ENCODE measurements at places on chromosomes 1 and 21.

DNA sequence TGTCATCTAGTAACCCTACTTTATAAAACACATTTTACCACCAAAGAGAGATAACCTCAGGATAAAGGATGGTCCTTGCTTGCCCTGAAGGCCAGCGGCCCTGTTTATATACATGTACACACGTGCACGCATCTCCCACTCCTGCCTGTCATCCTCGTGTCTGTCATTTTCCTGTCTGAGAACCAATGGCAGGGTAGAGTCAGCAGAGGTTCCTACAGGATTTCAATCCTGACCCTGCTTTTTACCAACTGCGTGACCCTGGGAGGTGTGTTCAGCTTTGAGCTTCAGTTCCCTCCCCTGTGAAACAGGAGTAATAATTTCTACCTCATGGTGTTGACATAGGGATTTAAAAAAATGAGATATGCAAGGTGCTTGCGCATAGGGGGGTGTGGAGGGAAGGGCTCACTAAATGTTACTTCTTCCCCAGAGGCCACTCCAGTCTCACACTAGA is 12.3 kb upstream of the RASSF5 start:
- no peak for DNase-seq

DNA sequence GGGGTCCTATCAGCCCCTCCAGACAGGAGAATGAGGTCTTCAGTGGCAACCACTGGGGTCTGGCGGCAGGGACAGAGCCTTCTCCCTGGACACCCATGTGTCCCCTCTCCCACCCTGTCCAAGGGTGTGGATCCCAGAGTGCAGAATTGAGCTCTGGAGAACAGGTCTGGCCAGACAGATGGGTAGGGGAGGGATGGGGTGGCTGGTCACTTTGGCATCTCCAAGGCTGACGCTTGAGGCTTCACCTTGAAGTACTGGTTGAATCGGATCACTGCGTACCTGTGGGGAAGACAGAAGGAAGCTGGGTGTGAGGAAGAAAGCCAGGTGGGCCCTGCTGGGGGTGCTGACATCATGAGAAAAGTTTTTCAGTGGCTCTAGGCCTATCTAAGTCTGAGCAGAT is 19.9 kb downstream of the ETNK2 start:
- DNase-seq = no peak

GRCh38 chr21:45805321-45805720 is 161.8 kb downstream of the PCBP3 start:
- no peak for DNase-seq

DNA sequence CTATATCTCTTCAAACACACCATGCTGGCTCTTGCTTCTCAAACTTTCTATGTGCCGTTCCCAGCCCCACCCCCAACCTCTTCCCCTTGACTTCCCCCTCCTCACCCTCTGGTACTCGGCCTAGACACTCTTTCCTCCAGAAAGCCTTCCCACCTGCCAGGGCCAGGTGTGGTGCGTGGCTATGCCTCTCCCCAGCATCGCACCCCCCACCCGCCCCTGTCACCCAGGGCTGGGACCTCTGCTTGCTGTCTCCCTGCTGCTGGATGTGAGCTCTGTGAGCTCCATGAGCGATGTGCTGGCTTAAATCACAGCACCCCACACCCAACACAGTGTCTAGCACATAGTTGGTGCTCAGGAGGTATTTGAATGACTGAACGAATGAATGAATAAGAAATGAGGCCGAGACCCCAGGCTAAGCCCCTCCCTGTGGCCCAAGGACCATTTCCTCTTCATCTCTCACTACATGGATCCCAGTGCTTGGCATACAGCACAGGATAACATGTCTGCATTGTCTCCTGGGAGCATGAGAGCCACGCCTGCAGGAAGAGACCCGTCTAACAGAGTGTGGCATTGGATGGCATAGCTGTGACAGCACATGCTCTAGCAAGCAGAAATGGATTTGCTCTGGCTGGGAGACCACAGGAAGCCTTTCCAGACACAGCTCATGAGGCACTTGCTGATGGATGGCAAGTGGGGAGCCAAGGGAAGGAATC is 19.7 kb downstream of the TNNT2 start:
- DNase-seq = no peak

- no peak for DNase-seq
These were observed 44.8 kb downstream of the GRHL3 start for GRCh38 chr1:24363994-24364393.

- DNase-seq = no peak
These were observed 7.6 kb downstream of the ARHGEF10L start for GRCh38 chr1:17546946-17547670.

DNA sequence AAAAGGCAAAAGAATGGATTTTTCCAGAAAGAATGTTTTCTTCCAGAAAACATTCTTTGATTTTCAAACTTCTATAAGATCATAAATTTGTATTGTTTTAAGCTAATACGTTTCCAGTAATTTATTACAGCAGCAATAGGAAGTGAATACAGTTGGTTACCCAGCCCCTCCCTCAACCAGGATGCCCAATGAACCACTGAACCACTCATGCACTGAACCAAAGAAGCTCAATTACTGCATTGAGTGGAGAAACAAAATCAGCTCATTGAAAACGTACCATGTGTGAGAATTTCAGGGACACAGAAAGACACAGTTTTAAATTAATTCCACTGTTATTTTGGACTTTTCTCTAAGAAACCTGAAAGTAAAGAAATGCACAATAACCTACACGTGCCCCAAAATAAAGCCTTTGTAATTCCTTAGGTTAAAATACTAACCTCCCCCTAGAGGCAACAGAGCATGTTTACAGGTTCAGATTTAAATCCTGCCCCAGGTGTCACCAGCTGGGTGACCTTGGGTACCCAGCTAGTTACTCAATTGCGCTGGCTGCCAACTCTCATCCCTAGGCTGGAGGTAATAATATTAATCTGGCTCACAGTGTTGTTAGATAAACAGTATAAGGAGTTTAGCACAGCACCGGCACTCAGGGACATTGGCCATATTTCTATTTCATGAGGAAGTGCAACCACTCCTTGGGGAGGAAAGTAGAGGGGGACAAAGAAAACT is 111.7 kb downstream of the NMNAT2 start:
- no peak for DNase-seq

GRCh38 chr1:15424146-15424667 is 14.0 kb upstream of the CTRC start:
- peak; percentile 93 for DNase-seq

DNA sequence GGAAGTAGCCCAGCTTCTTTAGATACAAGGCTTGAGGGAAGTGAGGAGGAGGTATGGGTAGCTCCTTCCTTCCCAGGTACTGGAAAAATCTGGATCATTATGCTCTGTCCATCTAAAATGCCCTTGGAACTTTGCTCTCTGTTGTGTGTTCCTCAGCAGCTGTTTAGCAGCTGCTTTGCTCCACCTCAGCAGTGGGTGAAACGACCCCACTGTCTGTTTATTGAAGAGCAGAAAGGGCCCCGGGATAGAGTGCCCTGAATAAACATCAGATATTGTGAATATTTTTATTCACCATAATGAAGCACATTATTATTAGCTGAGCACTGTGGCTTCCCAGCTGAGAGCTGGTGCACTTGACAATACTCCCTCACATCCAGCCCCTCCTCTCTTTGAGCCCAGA is 237.9 kb downstream of the PBX1 start:
- DNase-seq = no peak

DNA sequence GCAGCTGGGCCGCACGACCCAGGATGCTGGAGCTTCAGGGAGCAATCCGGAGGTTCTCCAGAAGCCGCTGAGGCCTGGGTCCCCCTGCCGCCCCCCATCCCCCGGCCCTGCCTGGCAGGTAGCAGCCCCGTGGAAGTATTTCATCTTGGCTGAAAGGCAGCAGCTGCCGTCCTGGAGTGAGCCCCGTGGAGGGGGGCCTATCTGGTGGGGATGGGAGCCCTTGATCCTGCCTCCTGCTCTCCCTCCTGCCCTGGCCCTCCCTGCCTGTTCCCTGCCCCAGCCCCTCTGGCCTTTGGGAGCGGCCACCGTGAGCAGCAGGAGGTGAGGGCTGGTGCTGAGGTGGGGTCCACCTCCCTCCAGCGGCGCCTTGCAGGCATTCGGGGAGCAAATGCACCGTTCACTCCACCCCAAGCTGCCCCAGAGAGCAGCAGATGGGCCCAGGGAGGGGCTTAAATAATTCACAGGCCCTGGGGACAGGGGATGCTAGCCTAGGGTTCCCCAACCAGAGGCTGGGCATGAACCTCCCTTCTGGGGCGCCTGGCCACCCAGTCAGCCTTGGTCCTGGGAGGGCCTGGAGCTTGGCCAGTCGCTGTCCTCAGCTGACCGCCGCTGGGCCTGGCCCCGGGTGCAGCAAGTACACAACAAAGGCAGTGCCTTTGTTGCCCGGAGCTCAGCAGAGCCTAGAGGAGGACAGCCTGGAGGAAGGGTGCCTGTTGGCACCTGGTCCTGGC is 23.7 kb upstream of the PLCH2 start:
- no peak for DNase-seq

- DNase-seq = no peak
These were observed 10.0 kb downstream of the UBE4B start for GRCh38 chr1:10042746-10043145.

DNA sequence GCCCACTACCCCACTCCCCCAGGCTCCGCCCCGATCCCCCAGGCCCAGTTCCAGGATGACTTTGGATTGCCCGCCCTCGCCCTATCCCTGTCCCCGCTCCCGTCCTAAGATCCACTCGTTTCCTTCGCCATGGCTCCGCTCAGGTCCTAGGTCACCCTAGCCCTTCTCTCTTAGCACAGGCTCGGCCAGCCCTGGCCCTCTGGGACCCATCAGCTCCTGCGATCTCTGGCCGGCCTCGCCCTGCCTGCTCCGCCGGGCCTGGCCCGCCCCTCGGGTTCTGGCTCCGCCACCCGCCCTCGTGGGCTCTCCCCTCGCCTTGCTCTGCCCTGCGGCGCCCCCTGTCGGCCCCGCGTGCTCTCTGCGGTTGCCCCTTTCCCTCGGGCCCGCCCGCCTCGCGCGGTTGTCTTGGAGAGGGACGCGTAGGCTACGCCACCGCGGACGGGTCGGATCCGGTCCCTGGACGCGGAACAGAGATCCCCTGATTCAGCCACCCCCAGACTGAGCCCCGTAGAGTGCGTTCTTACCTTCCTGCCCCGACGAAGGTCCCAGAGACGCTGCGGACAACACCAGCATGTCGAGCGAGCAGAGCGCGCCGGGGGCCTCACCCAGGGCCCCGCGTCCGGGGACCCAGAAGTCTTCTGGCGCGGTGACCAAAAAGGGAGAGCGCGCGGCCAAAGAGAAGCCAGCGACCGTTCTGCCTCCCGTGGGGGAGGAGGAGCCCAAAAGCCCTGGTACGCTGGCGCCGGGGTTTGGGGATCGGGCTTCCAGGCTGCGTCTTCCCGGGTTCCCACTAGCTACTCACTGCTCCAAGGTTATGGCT is at the start of gene LRRC71:
Gene LRRC71 (plus strand): TSS at position 400 of the 820 bp plus-strand sequence. CDS start 172 bp downstream, at position 572.
- DNase-seq = no peak

GRCh38 chr1:51575406-51576084 is 41.3 kb upstream of the OSBPL9 start:
- DNase-seq = no peak

GRCh38 chr1:51574796-51575195 is 42.1 kb upstream of the OSBPL9 start:
- no peak for DNase-seq

GRCh38 chr1:221117133-221117532 is 237.9 kb downstream of the HLX start:
- DNase-seq = no peak

DNA sequence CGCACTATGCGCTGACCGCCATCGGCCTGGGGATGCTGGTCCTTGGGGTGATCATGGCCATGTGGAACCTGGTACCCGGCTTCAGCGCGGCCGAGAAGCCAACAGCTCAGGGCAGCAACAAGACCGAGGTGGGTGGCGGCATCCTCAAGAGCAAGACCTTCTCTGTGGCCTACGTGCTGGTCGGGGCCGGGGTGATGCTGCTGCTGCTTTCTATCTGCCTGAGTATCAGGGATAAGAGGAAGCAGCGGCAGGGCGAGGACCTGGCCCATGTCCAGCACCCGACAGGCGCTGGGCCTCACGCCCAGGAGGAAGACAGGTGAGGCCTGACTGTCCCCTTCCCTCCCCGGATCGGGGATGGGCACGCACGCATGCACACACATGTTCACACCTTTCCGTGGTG is 31.9 kb upstream of the FHAD1 start:
- DNase-seq = no peak

DNA sequence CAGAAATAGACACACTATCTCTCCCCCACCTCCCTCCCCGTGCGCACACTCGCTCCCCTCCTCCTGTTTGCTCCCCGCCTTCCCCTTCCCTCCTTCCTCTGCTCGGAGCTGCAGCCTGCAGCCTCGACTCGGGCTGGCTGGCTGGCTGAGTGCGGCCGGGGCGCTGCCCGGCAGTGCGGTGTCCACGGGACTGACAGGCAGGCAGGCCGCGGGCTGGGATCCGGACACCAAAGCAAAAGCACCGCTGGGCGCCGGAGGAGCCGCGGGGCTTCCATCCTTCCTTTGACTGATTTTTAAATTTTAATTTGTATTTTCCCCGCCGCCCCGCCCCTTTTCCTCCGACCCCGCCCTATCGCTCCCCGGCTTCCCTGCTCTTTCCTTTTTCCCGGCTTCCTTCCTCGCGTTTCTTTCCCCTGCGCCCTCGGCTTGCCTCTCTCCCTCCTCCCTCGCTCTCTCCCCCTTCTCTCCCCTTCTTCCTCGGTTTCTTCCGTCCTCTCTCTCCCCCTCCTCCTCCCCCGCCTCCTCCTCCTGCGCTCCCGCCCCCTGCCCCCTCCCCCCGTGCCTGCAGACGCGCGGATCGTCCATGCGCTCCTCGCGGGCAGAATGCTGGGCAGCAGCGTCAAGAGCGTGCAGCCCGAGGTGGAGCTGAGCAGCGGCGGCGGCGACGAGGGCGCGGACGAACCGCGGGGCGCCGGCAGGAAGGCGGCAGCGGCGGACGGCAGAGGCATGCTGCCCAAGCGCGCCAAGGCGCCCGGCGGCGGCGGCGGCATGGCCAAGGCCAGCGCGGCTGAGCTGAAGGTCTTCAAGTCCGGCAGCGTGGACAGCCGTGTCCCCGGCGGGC is 109.4 kb downstream of the NAV1 start:
- peak; percentile 11 for DNase-seq

- no peak for DNase-seq
These were observed 65.1 kb downstream of the CLIC6 start for GRCh38 chr21:34733852-34734251.

DNA sequence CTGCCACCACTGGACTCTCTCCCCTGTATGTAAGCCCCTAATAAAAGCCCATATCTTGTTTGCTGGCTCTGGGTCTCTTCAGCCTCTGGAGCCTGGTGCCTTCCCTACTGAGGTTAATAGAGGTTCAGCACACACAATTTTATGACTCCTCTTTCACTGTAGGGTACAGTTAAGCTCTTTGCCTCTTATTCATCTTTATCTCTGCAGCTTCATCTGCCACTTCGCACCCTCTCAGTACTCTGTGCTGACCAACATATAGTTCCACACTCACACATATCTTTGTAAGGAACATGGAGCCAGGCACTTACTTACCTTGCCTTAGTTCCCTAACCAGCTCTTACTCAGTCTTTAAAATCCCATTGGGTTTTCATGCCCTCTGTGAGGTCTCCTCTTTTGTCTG is 4.5 kb downstream of the BTBD8 start:
- DNase-seq = no peak

Measured in DMS79 (cell line).